Activated CD4-positive, CD25-positive, alpha-beta regulatory T cell treated with anti-CD3 and anti-CD28 coated beads, Interleukin-2, amount 50 U/mL, for 72 hours (primary cell): ENCODE measurements at places on chromosomes 7 and 10.

DNA sequence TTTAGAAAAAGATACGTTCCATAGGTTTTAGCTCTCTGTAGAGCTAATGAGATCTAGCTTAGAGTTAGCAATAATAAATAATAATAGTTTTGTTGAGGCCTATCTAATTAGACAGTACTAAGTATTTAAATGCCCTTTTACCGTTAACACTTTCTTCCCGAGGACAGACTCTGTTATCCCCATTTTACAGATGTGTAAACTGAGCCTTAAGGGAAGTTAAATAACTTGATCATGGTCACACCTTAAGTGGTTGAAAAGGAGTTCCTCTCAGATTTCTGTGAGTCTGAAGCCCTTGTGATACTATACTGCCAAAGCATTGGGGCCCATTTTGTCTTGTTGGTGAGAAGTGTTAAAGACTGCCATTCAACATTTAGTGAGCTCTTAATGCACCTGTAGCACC is 61.6 kb downstream of the CYP51A1 start:
- no peak for DNase-seq

GRCh38 chr10:132549371-132549770 is 11.8 kb downstream of the INPP5A start:
- DNase-seq: no peak

GRCh38 chr7:155459700-155460461 is 2.0 kb downstream of the EN2 start:
- no peak for DNase-seq

DNA sequence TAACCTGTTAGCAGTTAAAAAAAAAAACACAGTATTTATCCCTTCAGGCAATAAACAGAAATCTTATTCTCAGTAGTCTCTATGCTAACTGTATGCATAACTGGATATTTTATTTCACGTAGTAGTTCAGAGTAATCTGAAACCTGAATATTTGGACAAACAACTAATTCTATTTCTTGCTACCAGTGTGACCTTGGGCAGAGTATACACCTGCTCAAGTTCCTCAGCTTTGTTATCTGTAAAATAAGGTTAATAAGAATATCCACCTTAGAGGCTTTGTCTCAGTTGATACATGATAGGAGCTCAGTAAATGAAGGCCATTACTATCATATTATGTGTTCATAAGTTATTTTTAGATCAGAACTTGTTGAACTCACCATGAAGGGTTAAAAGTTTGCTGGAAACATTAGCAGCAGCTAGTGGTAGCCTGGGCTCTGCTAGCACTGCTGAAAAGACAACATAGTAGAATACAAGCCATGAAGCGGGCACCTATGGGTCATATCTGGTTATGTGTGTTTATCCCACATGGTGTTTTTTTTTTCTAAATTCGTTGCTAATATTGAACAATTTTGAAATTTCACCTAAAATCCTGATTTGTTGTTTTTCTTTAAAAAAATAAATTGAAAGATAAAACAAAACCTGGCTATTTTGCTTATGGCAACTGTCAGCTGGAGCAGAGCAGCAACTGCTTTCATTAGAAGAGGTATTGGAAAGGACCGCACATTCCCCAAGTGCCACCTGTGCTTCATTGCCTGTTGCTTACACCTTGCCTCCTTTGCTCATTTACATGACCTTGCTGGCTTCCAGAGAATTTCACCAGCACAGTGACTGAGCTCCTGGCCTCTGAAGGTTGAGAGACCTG is 303.0 kb downstream of the PRKG1 start:
- DNase-seq: no peak

DNA sequence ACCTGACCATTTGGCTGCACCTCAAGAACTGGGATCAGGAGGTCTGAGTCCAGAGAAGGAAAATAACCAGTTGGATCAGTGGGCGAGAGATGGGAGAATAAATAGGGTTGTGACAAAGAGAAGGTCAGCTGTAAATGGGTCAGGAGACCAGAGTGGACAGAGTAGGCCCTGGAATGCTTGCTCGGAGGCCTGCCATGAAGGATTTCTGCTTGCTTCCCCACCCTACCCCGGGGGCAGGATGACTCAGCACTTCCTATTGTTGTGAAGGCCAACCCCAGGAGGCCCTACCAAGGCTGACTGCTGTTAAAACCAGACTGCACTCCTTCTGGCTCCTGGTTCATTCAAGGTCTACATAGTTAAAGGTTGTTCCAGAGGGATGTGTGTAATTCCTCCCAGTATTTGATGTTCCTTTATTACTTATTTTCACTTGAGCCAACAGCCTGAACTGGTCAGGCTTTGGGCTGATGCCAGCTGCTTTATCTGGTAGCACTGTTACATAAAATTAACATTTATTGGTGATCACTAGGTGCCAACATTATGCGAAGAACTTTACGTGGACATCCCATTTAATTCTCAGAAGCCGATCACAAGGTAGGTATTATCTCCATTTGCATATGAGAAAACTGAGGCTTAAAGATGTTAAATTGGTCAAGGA is 27.3 kb upstream of the IFRD1 start:
- DNase-seq: no peak

DNA sequence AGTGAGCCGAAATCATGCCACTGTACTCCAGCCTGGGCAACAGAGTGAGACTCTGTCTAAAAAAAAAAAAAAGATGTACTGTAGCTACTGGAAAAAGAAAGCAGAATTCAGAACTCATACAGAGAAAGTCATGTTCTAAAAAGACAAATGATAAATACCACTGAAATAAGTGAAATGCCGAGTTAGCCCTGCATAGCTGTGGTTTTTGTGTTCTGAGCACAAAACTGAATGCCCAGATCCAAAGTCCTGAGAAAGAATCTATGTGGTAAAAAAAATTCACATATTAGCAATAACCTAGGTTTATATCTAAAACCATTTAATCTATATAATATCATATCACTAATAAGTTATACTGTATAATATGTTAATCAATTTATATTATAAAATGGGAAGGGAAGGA is 29.3 kb upstream of the HECW1 start:
- DNase-seq: no peak

DNA sequence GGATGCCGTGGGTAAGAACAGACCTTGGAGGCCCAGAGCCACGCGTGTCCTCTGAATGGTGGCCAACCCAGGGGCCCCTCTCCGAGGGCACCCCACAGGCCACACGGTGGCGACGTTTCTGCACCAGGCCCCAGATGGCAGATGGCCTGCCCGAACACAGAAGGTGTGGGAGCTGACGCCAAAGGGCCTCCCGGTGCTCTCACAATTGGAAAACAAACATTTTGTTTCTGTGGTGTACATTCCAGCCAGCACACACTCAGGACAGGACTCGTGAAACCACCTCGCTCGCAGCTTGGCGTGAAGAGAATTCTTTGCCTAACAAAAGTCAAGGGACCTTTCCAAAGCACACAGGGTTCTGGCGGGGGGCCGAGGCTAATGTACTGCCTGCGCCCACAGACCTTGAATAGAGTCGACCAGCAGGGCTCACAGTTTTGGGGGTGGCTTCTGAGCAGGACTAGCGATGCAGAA is 112.1 kb downstream of the FAM53B start:
- DNase-seq: no peak

- no peak for DNase-seq
These were observed 86.5 kb downstream of the SEC61G start for GRCh38 chr7:54672519-54672918.

DNA sequence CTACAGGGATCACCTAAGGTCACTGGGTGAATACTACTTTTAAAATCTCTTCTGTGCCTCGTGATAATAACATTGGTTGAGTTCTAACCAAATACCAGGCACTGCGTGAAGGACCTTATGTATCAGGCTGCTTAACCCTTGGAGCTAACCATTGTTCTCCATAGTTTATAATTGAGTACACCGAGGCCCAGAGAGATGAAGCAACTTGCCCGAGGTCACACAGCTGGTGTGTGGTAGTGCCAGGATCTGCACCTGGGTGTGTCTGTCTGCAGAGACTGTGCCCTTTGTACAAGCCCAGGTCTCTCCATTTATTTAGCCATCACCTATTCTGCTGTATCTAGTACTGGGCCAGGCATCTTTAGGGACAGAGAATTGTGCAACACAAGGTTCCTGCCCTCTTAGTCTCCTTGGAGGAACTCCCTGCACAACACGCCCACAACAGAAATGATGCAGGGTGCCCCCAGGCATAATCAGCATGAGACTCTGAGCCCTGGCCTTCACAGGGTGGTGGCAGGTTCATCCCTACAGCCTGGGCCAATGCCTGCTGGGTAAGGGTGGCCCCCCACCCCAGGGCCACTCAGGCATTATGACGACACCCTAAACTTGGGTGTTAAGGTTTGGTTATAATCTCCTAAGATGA is 31.5 kb downstream of the UNC5B start:
- no peak for DNase-seq

GRCh38 chr7:77253151-77253550 is 53.5 kb upstream of the FGL2 start:
- DNase-seq: no peak

DNA sequence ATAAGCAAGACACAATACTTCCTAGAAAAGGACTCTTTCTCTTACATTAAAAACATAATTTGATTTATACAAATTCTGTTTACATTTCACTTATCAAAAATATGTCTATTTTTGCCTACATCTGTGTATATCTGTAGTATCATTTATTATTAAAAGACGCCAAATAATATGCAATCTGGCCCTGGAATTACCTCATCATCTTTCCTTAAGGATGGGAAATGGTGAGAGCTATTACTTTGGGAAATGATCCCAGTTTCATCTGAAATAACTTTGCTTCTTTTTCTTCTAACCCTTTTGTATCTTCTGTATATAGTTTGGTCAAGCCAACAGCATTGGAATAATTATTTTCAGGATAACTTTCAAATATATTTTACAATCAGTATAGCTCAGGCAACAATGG is 85.0 kb downstream of the FAS start:
- no peak for DNase-seq

- DNase-seq: peak; percentile 52
These were observed 815 bp downstream of the CCSER2 start for GRCh38 chr10:84329196-84329611.
